ENCODE measurements at places on chromosomes 13 and 19.
A peak's percentile ranks its signal among the peaks of the same experiment; 100 is the strongest.

- DNase-seq: no peak
Measured at GRCh38 chr13:53569453-53569852, 540.8 kb downstream of the OLFM4 start.

- DNase-seq: peak; percentile 50
Measured at GRCh38 chr19:16417660-16418596, 53.8 kb downstream of the EPS15L1 start.

DNA sequence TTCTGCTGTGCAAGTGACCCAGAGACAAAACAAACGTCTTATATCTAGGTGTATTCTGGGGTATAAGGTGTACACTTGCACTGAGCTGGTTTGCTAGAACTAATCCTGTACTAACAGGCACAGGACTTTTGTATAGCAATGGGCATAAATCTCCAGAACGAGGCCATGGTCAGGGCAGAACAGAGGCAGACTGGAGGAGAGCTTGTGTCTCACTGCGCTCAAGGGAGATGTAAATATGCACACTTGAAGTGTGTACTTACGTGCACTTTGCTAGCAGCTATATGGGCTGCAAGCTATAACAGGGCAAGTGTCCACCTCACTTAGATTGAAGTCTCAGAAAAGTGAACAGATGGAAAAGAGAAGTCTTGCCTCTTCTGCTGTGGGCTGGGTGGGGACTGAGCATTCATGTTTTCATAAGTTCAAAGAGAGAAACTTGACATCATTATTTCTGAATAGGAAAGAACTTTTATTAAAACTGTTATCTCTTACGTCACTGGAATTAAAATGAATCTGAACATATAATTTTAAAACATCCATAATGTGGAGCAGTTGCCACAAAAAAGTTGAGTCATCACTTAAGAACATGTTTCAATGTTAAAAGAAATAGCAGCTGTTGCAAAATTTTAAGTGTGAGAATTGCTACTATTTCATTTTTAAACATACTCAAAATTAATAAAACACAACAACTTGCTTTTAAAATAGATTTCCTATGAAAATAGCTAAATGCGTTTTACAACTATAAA is 888.3 kb downstream of the PCDH9 start:
- DNase-seq: no peak

- no peak for DNase-seq
Measured at GRCh38 chr19:41552558-41552957, 23.4 kb upstream of the CEACAM21 start.

- DNase-seq: no peak
Measured at GRCh38 chr13:39783051-39783450, 127.6 kb downstream of the COG6 start.

DNA sequence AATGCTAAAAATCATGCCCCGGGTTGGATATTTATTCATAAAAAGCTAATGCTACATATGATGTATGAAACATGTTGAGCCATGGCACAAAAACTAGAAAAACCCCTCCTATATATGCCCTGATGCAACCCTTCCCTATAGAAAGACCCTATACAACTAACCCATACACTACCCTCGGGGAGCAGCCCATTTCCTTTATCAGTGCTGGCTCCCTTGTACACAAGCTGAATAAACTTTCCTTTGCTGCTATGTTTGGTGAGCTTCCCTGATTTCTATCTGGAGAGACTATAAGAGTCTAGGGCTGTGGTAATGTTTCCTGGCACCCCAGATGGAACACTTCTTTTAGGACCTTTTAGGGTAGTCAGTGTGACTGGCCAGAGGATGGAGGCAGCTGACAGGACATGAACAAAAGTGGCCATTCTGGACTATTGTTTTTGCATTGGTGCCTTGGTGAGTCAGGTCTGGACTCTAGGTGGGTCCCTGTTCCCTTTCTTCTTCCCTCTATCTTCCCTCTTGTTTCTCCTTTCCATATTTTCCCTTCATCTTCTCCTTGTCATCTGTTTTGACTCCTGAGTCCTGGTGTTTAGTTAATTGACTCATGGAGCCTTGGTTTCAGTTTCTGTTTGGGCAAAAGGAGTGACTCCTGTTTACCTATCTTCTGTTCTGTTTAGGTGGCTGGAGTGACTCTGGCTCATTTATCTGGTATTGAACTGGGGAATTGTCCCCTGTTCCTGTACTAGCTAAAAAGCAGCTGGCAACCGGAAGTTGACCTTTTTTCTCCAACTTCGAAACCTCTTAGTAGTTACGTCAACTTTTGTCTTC is 1321.8 kb upstream of the PCDH9 start:
- DNase-seq: no peak

- no peak for DNase-seq
Measured at GRCh38 chr19:27906081-27906480, 1306.9 kb downstream of the UQCRFS1 start.

DNA sequence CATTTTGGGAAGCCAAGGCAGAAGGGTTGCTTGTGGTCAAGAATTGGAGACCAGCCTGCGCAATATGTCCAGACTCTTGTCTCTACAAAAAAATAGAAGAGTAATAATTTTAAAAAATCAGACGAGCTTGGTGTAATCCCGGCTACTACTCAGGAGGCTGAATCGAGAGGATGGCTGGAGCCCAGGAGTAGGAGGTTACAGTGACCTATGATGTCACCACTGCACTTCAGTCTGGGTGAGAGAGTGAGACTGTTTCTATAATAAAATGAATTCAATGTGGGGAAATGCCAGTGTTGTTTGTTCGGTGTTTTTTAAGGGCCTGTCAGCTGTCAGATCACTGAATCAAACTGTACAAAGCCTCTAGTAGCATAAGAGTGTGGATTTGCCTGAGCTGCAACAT is 1.2 kb upstream of the FBXL3 start:
- no peak for DNase-seq

DNA sequence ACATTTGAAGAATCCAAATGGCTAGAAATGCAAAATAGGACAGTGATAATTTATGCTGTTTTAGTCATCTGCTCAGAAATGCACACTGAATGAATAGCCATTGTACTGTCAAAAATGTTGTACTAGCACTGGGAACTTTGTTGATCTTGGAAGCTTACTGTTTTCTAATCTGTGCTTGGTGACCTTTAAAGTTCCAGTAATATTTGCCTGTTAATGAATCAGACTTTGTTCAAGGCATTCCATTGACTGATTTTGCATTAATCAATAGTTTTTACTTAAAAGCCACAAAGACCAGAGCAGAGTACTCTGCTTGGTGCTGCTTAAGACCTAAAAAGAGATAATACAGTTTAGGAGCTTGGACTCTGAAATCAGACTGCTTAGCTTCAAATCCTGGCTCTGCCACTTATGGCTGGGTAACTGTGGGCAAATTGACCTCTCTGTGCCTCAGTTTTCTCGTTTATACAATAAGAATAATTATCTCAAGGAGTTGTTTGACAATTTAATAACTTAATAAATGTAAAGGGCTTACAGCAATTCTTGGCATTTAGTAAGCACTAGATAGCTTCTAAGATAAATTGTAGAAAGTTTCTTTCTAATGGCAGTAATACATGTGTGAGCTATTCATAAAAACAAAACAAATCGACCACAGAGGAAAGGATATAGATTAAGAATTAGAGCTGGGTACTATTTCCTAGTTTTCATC is 4.6 kb upstream of the SLAIN1 start:
- DNase-seq: no peak

GRCh38 chr13:22027566-22027965 is 356.7 kb downstream of the FGF9 start:
- no peak for DNase-seq

GRCh38 chr19:29630655-29631054 is 24.6 kb downstream of the POP4 start:
- no peak for DNase-seq

DNA sequence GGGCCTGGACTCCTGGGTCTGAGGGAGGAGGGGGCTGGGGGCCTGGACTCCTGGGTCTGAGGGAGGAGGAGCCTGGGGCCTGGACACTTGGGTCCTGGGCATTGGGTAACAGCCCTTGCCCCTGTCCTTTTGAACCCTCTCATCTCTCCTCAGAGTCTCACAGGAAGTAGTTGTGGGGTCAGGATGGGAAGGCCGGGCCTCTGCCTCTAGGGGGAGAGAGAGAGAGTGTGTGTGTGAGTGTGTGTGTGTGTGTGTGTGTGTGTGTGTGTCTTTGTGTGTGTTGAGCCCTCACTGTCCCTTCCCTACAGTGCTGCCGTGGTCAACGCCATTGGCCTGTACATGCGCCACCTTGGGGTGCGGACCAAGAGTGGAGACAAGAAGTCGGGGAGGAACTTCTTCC is 10.9 kb downstream of the ARHGEF1 start:
- no peak for DNase-seq

GRCh38 chr13:81211713-81212112 is 870.8 kb upstream of the SPRY2 start:
- DNase-seq: no peak

- DNase-seq: peak; percentile 85
Measured at GRCh38 chr19:45882652-45883585, 3.0 kb downstream of the IRF2BP1 start.

- no peak for DNase-seq
Measured at GRCh38 chr19:734716-735115, 16.2 kb upstream of the MISP start.

GRCh38 chr13:36431204-36432105 is 840 bp upstream of the CCNA1 start:
- no peak for DNase-seq

DNA sequence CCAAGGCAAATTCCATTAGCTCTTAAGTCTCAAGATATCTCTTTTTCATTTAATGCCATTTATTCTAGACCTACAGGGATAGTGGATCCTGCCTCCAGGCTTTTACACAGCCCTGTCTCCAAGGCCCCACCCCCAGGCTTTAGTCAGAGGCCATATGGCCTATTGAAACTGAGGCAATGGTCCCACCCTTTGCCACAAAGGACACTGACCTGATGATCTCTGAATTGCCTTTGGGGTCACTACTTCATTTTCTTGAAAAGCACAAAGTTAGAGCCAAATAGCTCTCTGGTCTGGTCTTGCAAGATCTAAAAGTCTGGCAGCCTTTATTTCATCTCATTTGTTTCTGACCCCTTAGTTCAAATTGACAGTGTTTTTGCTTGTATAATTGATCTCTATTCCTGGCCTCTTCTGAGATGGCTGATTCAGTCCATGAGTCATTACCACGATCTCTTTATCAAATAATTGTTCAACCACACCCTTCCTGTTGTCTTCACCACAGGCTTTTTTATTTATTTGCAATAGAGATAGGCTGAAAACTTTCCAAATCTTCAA is 209.8 kb downstream of the FGF14 start:
- no peak for DNase-seq

- DNase-seq: no peak
Measured at GRCh38 chr19:1102407-1103131, 1.2 kb upstream of the GPX4 start.

DNA sequence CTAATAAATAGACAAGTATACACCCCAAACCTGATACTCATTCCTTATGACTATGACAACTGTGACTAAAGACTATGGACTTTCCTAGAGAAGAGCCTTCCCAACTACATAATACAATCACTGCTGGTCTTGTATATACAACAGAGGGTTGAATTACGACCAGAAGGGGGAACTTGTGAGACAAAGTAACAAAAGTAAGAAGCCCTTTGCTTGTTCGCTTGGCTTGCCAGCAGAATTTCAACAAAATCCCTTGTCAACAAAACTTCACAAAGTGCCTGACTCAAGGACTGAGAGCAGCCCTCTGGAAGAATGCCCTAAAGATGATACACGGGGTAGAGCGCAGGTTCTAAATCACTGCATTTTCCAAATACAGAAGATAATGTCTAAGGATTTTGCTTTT is 99.4 kb downstream of the WASF3 start:
- no peak for DNase-seq

GRCh38 chr13:70339738-70340137 is 231.5 kb upstream of the KLHL1 start:
- DNase-seq: no peak

DNA sequence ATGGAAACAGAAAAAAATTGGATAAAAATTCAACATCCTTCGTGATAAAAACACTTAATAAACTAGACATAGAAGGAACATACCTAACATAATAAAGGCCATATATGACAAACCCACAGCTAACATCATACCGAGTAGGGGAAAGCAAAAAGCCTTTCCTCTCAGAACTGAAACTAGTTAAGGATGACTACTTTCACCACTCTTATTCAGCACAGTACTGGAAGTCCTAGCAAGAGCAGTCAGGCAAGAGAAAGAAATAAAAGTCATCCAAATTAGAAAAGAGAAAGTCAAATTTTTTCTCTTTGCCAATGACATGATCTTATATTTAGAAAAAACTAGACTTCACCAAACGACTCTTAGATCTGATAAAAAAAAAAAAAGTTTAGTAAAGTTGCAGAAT is 25.8 kb upstream of the SLC7A9 start:
- no peak for DNase-seq

- DNase-seq: no peak
Measured at GRCh38 chr13:112651311-112651710, 38.5 kb upstream of the ATP11A start.

GRCh38 chr13:76730220-76730619 is 156.0 kb downstream of the KCTD12 start:
- peak; percentile 24 for DNase-seq

DNA sequence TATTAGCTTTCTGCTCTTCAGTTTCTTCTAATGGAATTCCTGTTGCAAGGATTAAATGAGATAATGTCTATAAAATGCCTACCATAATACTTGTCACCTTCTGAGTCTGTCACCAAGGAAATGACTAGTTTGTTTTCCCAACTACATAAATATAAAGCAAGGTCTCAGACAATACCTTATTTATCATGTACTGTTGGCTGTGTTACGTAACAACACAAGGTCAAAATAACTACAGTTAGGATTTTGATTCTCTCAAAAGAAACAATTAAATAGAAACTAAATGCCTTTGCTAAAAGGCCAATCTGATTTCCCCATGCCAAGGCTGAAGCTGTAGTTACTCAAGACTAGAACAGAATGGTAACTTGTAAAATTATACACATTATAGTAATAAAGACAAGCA is 134.5 kb downstream of the PCDH9 start:
- no peak for DNase-seq

DNA sequence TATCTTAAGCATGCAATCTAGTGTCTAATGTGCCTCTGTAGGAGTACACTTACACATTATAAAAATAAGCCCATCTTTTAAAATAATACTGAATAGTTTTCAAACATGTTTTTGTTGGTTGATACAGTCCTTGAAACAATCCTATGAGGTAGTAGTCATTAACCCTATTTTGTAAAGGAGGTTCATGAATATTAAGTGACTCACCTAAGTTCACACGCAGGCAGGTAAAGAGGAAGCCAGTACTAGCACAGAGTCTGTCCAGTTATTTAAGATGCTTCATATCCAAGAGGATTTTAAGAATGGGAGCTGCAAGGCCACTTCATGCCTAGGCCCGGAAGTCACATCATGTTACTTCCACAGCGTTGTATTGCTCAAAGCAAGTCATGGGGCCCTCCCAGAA is 121.0 kb upstream of the MAB21L1 start:
- DNase-seq: no peak

Measured in NCI-H2081 (cell line).